ENCODE measurements at places on chromosomes 3 and 15.

- no peak for DNase-seq
These were observed 55.4 kb downstream of the VGLL4 start for GRCh38 chr3:11588338-11588737.

- no peak for DNase-seq
These were observed 265.8 kb upstream of the ZNF717 start for GRCh38 chr3:76051145-76051544.

GRCh38 chr3:31945738-31946052 lies 35.4 kb downstream of the OSBPL10 start:
- DNase-seq, result no peak

- DNase-seq, result no peak
These were observed 62.9 kb downstream of the HMCES start for GRCh38 chr3:129341331-129342141.

DNA sequence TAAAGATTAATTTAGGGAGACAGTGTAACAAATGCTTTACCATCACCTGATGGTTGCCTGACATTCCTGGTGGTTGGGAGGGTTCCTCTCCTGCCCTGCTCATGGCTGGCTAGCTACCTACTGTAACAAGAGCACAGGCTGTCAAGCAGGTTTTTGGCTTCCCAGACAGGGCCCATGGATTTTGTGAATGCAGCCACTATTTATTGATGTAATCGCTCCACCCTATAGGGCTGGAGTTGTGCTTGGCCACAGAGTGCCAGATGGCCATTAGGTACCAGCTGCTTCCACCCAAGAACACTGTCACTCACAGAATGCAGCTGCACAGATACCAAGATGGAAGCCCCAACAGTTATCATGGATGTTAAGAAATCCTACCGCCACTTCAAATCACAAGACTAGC lies 31.0 kb upstream of the KLHL25 start:
- DNase-seq, result peak; percentile 90
